ENCODE measurements at places on chromosomes 12 and 14.

GRCh38 chr12:45402288-45402687 lies 186.4 kb downstream of the ANO6 start:
- no peak for DNase-seq

DNA sequence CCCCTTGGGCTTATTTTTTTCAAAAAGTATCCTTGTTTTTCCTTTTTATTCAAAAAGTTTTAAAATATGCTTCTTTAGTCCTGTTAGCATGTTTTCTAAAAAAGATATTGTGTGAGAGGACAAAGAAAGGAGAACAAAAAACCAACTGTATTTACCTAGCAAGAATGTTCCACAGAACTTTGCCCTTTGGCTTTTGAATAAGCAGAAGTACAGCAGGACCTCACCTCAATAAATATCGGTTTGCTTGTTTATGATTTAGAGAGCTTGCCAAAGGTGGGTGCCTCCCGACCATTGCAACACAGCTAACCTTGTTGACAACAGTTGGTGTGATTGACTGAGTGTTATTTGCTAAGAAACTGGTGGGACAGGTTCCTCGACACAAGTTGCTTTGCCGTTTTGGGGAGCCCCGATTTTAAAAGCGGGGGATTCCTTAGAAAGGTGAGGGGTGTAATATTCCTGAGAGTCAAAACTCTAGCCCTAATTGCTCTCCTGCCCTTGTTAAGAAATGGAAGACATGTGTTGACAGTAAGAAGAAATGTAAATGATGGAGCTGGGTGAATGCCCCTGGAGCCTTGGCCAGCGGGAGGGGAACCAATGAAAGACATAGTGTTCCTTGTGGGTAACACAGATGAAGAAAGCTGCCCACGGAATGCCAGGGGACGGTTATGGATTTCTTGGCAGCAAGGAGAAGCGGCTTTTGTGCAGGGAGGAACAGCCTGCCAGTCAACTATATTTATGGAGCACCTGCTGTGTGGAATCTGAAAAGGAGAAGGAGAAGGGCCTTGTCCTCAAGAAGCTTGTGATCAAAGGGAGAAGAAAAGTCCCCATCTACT lies 13.7 kb downstream of the MYBPC1 start:
- no peak for DNase-seq

DNA sequence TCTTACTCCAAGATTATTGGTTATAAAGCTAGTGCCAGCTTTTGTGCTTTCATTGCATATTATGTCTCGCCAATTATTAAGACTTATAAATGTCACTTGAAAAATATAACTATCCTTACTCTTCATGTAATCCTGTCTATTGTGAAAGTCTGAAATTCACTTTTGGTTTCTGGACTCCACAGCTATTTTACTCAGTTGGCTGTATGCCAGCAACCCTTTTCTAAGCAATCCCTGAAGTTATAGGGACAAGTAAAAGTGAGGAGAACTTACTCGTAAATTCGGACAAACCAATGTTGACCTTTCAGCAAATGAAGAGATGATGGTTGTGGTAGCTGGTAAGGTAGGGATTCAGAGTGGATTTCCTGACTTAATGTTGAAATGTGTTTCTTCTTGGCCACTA lies 196.3 kb downstream of the NPAS3 start:
- DNase-seq, result no peak

DNA sequence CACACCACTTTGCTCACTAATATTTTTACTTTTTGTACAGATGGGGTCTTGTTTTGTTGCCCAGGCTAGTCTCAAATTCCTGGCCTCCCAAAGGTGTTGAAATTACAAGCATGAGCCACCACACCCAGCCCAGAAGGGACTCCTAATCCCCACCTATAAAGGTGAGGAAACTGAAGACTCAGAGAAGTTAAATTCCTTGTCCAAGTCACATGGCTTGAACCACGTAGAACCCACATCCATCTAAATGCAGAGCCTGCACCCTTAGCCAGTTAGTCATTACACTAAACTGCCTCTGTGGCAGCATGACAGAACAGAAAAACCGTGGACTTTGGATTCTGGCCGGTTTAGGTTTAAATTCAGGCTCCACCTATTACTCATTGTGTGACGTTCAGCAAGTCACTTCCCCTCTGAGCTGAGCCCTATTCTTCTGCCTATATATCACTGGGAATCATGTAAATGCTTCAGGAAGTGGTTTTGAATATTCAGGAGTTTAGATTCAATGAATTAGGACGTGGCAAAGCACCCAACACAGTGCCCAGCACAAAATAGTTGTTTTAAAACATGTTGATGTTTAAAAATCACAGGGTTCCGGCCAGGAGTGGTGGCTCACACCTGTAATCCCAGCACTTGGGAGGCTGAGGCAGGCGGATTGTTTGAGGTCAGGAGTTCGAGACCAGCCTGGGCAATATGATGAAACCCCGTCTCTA lies 3.0 kb upstream of the CORO1C start:
- DNase-seq, result peak; percentile 96

GRCh38 chr12:47964106-47964728 lies 821 bp downstream of the TMEM106C start:
- no peak for DNase-seq

- DNase-seq, result peak; percentile 61
These were observed 12.1 kb upstream of the LTA4H start for GRCh38 chr12:96047229-96048211.

DNA sequence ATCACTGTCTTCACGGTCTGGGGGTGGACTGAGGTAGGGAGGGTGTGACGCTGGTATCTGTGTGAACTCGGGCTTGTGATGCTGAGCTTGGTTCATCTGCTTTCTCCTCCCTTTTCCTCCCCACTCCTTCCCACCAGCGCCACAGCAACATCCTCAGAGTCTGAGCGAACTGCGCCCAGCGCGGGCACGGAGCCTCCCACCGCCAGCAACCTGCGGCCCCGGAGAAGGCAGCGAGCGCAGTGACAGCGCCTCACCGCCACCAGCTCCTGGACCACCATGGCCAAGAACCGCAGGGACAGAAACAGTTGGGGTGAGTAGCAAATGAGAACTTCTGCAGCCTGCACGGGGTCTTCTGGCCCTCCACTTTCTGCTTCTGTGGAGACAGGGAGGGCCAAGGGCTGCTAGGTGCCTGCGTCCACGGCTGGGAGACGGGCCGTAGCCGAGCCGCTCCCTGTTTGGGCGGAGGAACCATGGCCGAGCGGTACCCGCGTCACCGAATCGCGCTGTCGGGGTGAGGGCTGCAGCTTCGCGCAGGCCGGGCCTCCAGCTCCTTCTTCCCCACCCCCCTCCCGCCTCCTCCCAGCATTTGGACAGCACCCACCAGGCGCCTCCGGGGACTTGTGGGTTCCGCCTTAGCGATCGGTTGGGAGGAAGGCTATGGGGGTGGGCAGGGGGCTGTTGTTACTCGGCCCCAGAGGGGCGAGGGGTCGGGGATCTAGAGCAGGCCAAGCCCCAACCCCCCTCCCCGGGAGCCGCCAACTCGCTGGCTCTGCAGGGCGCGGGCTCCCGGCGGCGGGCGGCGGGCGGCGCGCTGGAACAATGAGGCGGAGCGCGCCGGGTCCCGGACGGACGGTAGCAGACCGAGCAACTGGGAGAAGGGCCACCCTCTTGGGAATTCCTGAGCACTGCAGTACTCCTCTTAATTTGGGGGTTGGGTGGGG lies at the start of gene ATL1:
Gene ATL1 (plus strand): TSS at position 156 of the 941 bp plus-strand sequence. CDS start 121 bp downstream, at position 277.
- peak; percentile 69 for DNase-seq

DNA sequence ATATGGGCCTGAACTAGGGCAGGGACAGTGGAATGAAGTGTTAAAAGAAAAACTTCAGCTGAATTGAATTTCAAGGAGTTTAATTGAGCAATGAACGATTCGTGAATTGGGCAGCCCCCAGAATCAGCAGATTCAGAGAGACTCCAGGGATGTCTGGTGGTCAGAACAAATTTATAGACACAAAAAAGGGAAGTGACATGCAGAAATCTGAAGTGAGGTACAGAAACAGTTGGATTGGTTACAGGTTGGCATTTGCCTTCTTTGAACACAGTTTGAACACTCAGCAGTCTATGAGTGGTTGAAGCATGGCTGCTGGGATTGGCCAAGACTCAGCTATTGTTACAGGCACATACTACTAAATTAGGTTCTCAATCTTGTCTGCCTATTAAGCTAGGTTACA lies 9.7 kb upstream of the TBPL2 start:
- DNase-seq, result no peak

DNA sequence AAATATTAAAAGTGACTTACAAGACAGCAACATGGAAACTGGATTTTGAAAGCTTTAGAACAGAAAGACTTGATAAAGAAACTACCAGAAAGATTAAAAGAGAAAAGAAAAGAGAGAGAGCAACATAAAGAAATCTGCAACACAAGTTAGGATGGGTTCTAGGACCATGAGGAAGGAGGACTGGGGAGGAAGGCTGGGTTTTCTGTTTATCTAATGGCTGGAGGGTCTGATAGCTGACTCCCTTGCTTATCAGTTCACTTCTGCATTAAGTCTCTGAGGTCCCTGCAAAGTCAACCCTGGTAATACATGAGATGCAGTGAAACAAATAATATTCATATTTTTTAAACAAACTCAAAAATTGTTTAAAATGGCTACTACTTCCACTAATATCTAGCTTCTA lies 90.1 kb downstream of the RPAP3 start:
- no peak for DNase-seq

GRCh38 chr14:55976219-55976618 lies 142.0 kb upstream of the PELI2 start:
- DNase-seq, result no peak

Measured in fibroblast of skin of right quadriceps (primary cell).